NCI-H2171 treated with DMSO at 0.1 percent for 48 hours (cell line): ENCODE measurements at places on chromosomes 3 and 15.

DNA sequence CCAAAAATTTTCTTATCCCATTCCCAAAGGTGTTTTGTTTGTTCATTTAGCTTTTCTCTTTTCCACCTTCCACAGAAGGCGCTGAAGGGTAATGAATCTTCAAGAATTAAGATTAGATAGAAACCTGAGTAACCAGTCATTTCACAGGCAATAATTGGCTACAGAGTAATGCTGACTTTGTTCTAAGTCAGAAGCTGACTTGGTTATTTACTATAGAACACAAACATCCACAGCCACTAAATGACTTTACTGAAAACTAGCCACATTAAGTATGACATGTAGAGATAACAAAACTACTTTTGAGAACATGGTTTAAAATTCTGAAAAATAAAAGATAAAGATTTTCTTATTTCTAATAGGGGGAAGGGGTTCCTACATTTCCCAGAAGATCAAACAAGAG is 7.8 kb downstream of the CLDND1 start:
- no peak for DNase-seq

GRCh38 chr3:126661532-126662364 is 6.8 kb upstream of the TXNRD3 start:
- no peak for DNase-seq

DNA sequence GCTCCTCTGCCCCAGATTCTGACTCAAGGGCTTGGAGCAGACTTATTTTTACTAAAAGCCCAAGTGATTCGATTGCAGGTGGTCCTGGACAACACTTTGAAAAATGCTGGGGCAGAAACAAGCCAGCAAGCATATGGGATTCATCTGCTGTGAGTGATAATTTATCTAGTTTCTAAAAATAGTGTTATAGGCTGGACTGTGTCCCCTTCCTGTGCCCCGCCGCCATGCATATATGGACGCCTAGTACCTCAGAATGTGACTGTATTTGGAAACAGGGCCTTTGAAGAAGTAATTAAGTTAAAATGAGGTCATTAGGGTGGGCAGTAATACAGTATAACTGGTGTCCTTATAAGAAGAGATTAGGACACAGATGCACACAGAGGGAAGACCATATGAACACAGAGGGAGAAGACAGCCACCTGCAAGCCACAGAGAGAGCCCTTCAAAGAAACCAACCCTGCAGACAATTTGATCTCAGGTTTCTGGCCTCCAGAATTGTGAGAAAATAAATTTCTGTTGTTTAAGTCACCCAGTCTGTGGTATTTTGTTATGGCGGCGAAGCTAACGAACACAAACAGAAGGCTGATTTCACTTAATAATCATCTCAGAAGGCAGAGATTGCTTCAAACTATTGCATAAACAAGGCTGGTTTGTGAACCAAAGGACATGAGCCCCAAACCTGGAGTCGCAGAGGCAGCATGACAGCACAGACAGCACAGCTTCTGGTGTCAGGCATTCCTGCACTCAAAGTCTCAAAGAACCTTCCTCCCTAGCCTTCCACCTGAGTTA is 59.1 kb downstream of the CCNL1 start:
- DNase-seq, result no peak

DNA sequence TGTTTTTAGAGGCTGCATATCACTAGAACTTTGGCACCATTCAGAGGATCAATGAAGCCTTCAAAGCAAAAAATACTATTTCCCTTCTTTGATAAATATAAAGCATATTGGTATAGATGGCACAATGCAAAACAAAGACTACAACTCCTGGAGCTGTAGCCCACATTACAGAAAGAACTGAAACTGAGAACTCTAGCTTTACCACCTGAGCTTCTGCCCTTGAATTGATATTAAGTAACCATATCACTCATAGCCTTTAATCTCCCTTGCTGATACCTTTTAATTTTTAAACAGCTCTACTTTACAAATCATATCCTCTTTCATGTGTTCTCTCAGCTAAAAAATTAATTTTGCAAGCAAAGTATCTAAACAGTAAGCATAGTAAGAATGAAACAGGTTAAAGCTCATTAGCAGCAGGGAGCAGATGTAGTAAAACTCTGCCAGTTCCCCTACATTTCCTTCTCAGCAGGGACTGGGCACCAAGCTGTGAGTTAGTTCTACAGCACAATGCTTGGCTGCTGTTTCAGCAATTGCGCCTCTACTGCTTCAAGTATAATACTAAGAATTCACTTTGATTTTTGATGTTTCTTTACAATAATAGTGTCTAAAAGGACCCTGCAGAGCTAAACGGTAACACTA is 97.9 kb upstream of the NANOGP8 start:
- DNase-seq, result no peak

DNA sequence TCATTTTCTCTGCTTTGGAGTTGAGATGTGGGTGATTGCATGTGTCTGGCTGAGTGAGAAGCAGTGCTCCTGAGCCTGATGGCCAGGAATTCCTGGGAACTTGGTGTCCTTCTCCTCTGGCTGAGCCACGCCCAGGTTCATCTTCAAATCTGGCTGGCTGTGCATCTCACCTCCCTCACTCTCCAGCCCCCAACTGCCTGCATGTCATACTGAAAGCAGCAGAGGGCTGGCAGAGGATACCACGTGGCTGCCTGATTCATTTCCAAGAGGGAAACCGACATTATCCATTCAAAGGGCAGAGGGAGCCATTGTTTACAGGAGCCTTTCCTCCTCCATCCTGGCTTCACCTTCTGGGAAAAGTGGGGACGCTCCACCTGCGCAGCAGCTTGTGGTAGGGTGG is 57.4 kb downstream of the ABHD5 start:
- no peak for DNase-seq

- no peak for DNase-seq
Measured at GRCh38 chr3:144524531-144524930, 552.9 kb downstream of the DIPK2A start.

- DNase-seq, result no peak
Measured at GRCh38 chr15:99414755-99415731, 150.7 kb upstream of the MEF2A start.

DNA sequence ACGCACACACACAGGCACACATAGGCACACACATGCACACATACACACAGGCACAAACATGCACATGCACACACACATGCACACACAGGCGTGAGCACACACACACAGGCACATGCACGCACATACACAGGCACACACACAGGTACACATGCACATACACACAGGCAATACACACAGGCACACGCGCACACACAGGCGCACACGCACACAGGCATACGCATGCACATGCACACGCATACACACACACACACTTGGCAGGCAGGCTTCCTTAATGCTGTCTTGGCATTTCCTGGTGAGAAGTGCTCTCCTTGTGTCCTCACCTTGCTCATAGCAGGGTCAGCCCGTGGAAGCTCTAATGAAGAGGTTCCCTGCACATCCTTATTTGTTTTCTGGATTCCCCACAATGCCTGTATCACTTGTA is 8.4 kb upstream of the SLCO2A1 start:
- DNase-seq, result no peak

DNA sequence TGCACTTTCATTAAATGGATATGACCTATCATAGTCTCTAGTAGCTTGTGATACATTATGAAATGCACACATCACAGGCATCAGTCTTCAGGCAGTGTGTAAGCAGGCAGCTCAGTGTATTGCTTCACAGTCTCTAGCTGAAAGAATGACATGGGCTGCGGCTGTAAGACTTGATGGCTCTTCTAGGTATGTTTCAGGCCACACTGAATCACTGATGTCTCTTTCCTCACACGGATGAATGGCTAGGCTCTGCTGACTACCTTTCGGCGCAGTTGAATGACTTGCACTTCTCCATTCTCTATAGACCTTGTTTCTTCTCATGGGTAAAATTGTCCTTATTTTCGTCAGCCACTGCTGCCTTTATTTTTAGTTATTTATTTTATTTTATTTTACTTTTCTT is 15.4 kb downstream of the APH1B start:
- no peak for DNase-seq

- DNase-seq, result no peak
Measured at GRCh38 chr3:60307562-60308199, 943.6 kb downstream of the FHIT start.

- DNase-seq, result no peak
Measured at GRCh38 chr3:184662187-184662586, 49.7 kb downstream of the MAGEF1 start.

DNA sequence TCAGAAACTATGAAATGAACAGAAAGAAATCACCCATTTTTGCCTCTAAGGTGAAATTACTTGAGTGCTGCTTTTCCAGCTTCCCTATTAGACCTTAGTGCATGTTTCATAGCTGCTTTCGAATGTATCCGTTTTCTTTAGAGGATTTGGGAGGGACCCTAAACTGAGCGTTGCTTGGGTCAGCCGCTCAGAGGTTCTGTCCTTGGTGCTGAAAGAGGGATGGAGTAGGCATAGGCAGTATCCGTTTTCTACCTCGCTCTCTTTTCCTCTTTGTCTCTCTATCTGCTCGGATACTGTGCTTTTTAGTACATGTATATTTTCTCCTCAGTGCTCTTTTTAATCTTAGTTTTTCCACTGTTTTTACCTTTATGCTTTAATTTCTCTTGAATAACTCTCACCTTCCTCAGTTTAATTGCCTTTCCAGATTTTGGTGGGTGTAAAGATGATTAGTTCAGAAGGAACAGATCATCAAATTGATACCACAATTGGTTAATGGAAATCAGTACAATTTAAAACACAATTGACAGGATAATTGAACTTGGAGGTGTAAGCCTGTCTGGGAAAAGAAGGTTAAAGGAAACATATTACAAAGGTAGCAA is at the start of gene DRD3:
DRD3 (minus strand) TSS at position 283 of the 599 bp plus-strand sequence. CDS start 7,060 bp downstream, outside the sequence.
- DNase-seq, result no peak

- no peak for DNase-seq
Measured at GRCh38 chr3:45559560-45560118, 34.9 kb upstream of the LIMD1 start.

- DNase-seq, result no peak
Measured at GRCh38 chr3:100225883-100226282, 34.9 kb upstream of the TBC1D23 start.

DNA sequence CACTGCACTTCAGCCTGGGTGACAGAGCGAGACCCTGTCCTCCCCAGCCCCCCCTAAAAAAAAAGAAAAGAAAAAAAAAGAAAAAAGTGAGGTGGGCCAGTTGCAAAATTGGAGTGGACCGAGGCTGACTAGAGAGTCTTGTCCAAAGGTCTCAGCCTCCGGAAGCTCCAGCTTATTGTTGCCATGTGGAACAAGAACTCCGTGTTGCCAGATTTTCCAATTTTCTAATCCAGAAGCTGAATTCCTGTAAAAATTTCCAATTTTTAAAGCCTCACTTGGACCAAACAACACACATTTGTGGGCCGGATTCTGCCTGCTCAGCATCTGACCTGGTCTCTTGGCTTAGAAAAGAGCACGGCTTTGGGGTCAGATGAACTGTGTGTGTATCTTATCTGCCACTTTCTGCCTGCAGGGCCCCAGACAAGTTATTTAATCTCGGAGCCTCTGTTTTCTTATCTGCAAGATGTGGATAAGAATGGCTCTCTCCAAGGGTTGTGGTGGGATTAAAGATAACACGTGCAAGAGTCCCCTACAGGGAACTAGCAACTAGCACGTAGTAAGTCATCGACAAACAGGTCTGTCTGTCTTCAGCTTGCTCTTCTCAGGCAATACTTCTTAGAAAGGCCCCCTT is 73.7 kb upstream of the TLE3 start:
- DNase-seq, result no peak
